ENCODE measurements at places on chromosomes 3 and 15. TPM values are rescaled to one million over a fixed set of nuclear protein-coding genes. Genes with fewer than 3 reads are reported as not detected.

The CYP1A2 gene
- not detected for total RNA-seq

The MUC13 gene
- total RNA-seq: 0.18 TPM

The NEO1 gene
- 142 TPM for total RNA-seq

The CCDC13 gene
- 1.4 TPM for total RNA-seq

The LRRC49 gene
- 106 TPM for total RNA-seq

The ATP13A4 gene
- 7.3 TPM for total RNA-seq

The PRICKLE2 gene
- 74.8 TPM for total RNA-seq

The CEP97 gene
- 45.5 TPM for total RNA-seq

The LSAMP gene
- total RNA-seq: 50.2 TPM

The NR2E3 gene
- 0.54 TPM for total RNA-seq

The CHRNA7 gene
- 7.3 TPM for total RNA-seq

The SI gene
- total RNA-seq: 0.18 TPM

Measured in cerebellum (tissue), 4 donors.